ENCODE measurements at places on chromosomes 5 and 9.

GRCh38 chr9:21696411-21696871 is 106.0 kb upstream of the MTAP start:
- no peak for DNase-seq

DNA sequence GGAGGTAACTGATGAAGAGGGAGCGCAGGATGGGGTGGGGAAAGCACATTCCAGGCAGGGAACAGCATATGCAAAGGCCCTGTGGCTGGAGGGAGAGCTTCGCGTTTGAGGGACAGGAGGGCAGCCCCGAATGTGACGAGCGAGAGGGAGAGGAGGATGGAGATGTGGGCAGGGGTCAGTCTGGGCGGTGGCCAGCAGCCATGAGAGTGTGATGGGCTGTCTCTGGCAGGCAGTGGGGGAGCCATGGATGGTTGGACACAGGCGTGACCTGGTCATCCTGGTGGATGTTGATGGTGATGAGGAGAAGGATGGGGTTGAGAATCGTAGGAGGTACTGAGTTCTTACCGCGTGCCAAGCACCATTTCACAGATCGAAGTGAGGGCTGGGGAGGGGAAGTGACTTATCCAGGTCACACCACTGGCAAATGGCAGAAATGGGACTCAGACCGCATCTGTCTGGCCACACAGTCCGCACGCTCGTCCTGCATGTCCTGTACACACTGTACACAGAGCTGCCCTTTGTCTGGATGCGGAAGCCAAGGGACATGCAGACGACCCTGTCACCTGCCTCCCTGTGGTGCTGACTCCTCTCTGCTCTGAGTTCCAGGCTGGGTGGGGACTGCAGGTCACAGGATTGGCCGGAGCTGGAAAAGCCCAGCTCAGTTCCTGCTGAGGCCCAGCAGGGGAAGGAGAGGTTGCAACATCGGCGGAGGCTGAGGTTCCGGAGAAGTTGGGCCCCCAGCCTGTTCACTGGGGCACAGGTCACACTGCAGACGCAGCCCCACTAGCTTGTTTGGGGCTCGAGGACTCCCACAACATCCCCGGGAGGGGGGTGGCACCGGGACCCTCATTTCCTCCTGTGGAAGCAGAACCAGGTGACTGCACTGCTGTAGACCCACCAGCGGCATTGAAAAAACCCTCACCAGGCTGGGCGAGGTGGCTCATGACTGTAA is 165.6 kb upstream of the IER5L start:
- peak; percentile 71 for DNase-seq

- peak; percentile 46 for DNase-seq
These were observed 50.6 kb downstream of the LRRTM2 start for GRCh38 chr5:138824516-138824915.

DNA sequence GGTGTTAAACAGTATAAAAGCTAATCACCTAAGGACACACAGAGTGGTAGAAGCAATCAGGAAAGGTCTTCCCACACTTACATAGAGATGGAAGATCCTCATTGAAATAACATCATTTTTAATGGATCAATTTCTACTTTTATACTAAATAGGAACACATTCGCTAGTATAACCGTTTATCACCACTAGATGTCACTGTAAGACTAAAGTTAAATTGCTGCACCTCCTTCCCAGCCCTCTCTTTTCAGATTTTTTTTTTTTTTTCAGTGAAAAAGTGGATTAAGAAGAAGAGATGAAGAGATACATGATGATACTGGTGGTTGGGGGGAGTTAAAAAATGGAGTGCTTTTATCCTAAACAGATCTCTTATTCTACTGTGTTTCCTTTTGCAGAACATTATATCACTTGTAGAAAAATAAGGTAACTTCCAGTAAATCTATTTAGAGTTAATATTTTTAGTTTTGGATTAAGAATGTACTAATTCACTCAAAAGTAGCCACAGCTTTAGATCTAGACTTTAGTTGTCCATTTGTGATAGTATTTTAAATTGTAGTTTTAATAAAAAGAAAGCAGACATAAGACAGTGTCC is 116.9 kb upstream of the ARRDC3 start:
- DNase-seq = peak; percentile 63

DNA sequence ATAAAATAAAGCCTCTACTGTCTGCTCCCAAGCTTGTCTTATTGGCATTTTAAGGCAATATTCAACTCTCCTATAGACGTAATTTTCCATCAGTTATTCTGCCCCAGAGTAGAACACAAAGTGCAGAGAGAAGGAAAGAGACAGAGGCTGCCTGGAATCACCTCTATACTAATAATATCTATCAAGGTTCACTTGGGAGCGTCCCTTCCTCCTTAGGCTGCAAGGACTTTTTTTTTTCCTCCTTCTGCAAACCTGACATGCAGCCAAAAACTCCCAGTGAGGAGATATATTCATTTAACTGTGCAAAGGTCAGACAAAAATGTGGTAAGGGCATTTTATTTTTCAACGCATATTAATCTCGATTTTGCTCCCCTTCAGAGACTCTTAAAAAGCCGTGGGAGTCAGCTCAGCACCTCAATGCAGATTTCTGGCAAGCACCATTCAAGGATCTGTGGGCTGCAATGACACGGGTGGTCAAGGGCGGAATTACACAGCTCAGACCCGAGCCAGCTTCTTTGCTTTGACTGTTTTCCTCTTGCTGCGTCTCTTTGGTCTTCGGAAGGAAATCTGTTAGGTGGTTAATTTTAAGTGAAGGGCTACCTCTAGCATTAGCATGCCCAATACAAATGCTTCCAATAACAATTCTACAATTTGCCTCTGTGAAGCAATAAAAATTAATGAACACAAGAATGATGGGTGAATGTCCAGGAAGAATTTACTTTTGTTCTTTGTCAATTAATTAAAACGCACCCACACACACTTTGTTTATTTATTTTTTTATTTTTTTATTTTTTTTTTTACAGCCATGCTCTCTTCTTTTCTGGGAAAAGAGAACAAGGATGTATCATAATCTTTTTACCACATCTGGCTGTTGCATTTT is 587.7 kb upstream of the GRAMD2B start:
- peak; percentile 31 for DNase-seq

- DNase-seq = peak; percentile 31
These were observed 27.6 kb downstream of the TLX3 start for GRCh38 chr5:171336521-171337209.

- DNase-seq = no peak
These were observed 152.3 kb upstream of the DAP start for GRCh38 chr5:10913181-10913810.

- DNase-seq = no peak
These were observed 62.4 kb downstream of the MAT2B start for GRCh38 chr5:163567811-163568210.

DNA sequence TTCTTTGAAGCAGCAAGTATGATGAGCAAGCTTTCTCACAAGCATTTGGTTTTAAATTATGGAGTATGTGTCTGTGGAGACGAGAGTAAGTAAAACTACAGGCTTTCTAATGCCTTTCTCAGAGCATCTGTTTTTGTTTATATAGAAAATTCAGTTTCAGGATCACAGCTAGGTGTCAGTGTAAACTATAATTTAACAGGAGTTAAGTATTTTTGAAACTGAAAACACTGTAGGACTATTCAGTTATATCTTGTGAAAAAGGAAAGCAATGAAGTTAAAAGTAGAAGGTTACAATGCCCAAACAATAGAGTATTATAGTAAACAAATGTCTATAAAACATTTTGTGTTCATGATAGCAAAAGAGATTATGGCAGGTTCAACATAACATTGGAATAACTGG is 88.6 kb downstream of the JAK2 start:
- no peak for DNase-seq

DNA sequence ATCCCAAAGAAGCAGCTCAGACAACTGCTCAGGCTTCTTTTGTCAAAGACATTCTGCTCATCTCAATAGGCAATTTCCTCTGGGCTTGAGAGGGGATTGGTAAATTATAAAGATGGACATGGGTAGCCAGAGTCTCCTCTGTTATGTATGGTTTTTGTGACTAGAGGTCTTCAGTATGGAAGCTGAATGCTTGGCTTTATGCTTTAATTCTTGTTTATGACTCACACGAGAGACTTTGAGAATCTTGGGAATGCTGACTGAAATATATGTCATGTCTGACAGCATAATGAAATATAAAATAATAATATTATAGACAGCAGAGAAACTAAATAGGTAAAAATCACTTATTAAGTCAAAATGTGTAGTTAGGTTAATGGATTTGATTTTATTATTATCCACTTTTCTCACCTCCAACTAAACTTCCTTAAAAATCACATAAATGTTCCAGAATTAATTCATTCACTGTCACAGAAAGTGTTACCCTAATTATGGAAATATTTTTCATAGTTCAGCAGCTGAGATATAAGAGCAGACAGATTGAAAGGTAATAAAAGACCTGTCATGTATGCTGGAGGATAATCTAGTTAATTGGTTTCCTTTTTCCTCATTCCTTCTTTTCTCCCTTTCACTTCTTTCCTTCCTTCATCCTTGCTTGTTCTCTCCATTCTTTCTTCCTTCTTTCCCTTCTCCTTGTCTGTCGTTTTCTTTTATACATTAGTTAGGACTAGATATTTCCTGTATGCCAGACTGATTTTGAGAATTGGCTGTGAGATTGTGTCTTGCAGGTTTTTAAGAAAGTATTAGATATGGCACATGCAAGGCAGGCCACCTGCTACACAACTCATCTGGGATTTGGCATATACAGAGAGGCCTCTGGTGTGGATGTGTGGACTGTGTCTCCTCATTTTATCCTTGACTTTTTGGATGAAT is 1866.1 kb upstream of the NUDT12 start:
- no peak for DNase-seq

DNA sequence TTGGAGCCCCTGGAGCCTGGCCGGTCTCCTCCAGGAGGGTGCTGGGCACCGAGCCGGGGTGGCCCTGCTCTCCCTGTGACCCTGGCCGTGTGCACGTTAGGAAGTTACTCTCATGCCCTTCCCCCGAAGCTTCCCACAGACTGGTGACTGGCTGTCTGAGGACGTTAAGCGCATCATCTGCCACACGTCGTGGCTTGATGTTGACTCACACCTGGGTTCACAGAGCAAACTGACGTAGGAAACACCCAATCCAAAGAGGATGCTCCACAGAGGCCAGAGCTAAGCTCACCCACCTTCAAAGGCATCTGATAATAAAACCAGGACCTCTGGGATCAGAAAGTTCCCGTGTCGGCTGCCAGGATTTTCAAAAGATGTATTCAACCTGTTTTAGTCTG is 152.9 kb upstream of the PHYKPL start:
- no peak for DNase-seq

All from mesenchymal stem cell (in vitro differentiated cells and primary cell).